ENCODE measurements at places on chromosomes 6 and 20.

DNA sequence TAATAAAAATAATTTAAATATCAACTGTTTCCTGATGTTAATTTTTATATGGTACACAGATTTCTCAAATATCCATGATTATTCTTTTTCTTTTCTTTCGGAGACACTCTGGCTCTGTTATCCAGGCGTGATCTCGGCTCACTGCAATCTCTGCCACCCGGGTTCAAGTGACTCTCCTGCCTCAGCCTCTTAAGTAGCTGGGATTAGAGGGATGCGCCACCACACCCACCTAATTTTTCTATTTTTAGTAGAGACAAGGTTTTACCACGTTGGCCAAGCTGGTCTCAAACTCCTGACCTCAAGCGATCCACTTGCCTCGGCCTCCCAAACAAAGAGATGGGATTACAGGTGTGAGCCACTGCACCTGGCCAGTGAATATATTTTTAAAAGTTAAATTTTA is 20.5 kb downstream of the ROMO1 start:
- DNase-seq, result no peak

GRCh38 chr20:58903614-58904013 is 51.1 kb downstream of the GNAS start:
- DNase-seq, result no peak

DNA sequence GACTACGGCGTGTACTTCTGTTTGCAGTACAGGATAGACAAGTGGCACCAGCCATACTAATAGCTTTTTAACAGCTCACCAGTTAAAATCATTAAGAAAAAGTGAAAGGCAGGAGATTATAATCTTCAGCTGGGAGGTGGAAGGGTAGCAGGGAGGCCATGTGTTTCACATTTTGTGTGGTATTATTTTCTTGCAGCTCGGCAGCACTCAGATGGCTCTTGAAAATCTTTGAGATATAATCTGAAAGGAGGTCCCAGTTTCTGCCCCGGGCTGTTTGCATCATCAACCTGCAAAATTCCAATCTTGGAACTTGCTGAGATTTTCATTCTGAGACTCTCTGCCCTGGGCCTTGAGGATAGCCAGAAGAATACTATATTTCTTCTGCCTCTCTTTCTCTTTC is 87.5 kb upstream of the HDAC2 start:
- DNase-seq, result no peak

DNA sequence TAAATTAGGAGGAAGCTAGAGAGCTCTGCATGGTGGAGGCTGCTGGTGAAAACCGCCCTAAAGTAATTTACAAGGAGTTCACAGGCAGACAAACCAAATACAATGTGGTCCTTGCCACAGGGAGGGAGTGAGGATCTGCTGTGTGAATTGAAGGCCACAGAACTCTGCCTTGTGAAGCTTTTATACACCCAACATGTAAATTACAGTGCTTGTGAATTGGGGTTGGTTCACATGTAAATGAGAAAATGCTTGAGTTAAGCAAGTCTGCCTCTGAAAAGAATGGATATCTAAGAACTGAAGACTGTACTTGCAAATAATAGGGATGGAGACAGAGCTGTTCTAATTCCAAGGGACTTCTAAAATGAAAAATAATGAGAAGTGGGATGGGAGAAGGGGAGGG is 194.2 kb downstream of the SLC35F1 start:
- no peak for DNase-seq

Data from uterus (tissue), 4 donors.